Stimulated activated CD8-positive, alpha-beta memory T cell treated with anti-CD3 and anti-CD28 coated beads, Interleukin-7, amount 100 ng/mL, for 1 hour (primary cell): ENCODE measurements at places on chromosomes 7 and 10.

DNA sequence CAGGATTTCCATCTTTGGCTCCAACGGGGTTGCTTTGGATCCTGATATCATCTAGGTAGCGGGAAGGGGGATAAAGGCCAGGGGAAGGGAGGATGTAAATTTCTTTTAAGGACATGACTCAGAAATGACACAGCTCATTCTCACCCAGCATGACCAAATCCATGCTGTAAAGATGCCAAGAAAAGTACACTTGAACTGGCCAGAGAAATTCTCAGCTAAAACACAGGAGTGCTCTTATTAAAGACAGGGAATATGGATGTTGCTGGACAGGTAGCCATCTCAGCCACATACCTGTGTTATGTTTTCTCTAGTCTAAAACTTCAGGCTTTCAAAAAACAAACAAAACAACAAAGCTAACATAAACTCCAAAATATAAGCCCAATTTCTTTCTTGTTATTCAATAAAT, 68.3 kb downstream of the NAMPT start:
- DNase-seq: no peak

- no peak for DNase-seq
Measured at GRCh38 chr10:130018265-130018664, 54.2 kb upstream of the EBF3 start.

- DNase-seq: no peak
Measured at GRCh38 chr7:79051915-79052314, 401.6 kb downstream of the MAGI2 start.

GRCh38 chr10:71981015-71981875, 17.1 kb downstream of the CHST3 start:
- DNase-seq: no peak

DNA sequence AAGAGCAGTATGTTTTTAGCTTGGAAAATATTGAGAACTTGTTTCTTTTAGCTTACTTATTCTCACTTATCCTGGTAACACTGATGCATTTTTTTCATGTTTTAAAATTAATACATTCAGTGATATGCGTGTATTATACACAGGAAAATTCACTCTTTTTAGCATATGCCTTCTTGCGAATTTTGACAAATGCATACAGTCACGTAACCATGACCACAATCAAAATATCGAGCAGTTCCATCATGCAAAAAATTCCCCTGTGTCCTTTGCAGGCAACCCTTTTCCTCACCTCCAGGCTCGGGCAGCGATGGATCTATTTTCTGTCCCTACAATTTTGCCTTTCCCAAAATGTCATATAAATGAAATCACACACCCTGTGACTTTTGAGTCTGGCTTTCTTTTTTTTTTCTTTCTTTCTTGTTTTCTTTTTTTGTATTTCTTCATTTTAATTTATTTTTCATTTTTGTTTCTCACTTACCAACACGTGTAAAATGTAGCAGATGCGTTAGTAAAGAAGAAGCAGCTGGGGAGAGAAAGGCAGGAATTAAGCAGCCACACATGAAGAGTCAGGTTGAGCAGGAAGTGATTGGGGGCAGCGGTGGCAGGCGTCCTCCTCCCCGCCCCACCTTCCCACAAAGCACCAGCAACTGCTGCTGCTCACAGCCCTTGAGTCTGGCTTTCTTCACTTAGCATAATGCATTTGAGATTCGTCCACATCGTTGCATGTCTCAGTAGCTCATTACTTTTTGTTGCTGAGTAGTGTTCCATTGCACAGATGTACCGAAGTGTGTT, 29.9 kb downstream of the ADRB1 start:
- no peak for DNase-seq

DNA sequence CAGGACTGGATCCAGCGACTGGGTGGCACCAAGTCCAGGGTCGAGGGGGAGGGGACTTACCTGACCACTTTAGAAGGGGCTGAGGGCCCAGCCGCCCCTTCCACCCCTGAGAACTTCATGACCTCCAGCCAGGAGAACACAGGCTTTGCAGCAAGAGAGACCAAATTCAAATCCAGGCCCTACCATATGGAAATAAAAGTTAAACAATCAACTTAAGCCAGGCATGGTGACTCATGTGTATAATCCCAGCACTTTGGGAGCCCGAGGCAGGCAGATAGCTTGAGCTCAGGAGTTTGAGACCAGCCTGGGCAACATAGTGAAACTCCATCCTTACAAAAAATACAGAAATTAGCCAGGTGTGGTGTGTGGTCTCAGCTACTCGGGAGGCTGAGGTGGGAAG, 61.9 kb downstream of the COL13A1 start:
- DNase-seq: no peak

- DNase-seq: no peak
Measured at GRCh38 chr10:18681366-18681765, 22.1 kb downstream of the ARL5B start.

DNA sequence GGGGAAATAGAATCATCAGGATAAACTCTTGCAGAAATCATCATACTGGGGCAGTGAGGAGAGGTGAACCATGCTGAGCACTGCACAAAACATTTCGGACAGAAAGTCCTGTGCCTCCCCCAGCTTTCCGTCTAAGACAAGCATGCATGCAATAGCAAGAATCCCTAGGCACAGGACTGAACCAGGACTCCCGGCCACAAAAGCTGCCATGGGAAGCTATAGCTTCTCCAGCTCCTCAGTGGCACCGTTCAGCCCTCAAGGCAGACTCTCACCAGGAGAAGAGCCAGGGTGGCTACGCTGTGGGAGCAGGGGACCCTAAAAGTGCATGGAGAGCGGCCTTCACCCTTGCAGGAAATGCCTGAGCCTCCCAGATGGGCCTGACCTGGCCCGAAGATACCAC, 70.8 kb downstream of the ASB13 start:
- DNase-seq: no peak

- no peak for DNase-seq
Measured at GRCh38 chr7:56092789-56093531, at the start of gene PHKG1. PHKG1 (minus strand) TSS chr7:56092952; CDS start chr7:56088941, 4,011 bp downstream.

- DNase-seq: no peak
Measured at GRCh38 chr10:65968871-65969270, 957.0 kb upstream of the LRRTM3 start.
